GM19239 (cell line): ENCODE measurements at places on chromosomes 6 and 20.

GRCh38 chr6:155152211-155153076 lies 111.4 kb upstream of the CLDN20 start:
- no peak for DNase-seq

DNA sequence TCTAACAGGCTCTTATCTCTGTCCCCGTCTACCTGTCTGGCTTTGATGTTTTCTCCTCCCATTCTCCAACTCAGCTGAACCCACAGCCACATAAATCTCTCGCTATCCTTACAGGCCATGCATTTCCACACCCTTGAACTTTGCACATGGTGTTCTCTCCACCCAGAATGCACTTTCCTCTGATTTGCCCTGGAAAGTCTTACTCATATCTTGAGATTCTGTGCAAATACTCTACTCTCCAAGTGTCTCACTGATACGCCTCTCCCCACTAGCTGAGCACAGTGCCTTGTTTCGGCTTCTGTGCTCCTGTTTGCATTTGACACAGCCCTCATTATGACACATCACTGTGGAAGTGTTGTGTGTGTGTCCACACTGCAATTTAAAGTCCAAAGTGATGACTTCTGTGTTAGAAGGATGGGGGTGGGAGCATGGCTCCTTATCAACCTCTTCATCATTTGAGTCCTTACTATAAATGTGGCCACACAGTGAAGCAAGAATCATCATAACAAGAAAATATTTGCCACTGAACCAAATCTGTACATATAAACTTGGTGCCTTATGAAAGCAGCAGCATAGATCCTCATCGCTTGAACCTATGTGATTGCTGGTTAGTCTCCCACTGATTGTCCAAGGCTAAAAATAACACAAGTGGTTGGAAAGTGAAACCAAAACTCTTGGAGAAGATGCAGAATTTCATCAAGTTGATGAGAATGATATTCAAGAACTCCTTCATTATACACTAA lies 5.5 kb upstream of the PRELID3B start:
- DNase-seq = no peak

GRCh38 chr6:3261921-3262320 lies 3.2 kb downstream of the PSMG4 start:
- DNase-seq = no peak

- no peak for DNase-seq
Measured at GRCh38 chr20:62885896-62886708, 24.5 kb upstream of the TCFL5 start.

DNA sequence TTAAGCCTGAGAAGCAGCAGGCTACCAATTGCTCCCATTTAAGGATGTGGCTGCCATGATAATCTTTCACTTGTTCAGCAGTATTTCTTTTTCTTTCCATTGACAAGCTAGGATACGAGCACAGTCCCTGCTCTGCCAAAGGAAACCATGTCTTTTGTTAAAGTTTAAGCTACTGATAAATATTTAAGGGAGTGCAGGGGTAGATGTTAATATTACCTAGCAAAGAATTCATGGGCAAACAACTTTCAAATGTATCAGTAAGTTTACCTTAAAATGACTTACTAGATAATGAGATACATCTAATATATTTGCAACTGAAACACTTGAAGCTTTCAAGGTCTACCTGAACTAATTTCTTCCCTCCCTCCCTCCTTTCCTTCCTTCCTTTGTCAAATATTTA lies 77.3 kb downstream of the OPN5 start:
- DNase-seq = no peak

DNA sequence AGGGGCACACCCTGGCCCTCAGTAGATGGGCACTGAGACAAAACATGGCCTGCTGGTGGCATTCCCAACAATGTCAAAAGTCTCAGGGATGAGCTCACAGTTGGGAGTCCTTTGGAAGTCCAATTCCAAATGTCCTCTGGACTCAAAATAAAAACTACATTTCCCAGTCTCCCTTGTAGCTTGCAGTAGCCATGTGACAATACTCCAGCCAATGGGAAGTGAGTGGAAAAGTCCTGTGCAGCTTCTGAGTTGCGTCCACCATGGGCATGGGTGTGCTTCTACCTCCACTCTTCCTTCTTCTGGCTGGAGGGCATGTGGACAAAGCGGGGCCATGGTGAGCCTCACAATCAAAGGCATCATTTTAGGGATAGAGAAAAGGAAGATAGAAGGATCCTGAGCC lies 5.8 kb upstream of the ADAM33 start:
- DNase-seq = no peak

DNA sequence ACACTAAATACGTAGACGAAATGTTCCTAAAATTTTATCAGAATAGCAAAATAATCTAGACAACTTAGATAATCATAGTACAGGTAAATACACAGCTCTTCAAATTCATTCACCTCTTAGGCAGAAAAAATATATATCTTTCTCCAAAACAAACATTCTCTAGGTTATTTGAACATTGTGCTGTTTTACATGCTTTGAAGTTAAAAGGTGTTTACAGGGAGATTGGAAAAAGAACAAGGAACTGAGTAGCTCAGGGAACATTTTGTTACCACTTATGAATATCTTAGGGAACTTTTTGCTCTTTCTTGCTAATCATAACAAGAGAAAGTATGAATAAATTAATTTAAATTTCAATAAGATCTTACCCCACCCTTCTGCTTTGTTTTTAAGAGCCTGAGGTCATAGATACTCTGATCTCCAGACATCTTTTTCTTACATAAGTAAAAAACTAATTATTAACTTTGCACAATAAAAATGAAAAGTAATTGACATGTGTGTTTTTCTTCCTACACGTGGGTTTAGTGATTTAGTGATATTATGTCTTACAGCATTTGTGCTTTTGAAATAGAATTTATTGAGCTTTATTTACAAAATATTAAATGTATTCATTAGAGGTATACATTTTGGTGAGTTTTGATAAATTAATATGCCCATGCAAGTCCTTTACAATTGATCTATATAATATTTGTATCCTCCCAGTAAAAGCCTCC lies 1141.4 kb upstream of the EYS start:
- DNase-seq = no peak

- no peak for DNase-seq
Measured at GRCh38 chr6:44255871-44256774, 1.2 kb downstream of the SLC35B2 start.

DNA sequence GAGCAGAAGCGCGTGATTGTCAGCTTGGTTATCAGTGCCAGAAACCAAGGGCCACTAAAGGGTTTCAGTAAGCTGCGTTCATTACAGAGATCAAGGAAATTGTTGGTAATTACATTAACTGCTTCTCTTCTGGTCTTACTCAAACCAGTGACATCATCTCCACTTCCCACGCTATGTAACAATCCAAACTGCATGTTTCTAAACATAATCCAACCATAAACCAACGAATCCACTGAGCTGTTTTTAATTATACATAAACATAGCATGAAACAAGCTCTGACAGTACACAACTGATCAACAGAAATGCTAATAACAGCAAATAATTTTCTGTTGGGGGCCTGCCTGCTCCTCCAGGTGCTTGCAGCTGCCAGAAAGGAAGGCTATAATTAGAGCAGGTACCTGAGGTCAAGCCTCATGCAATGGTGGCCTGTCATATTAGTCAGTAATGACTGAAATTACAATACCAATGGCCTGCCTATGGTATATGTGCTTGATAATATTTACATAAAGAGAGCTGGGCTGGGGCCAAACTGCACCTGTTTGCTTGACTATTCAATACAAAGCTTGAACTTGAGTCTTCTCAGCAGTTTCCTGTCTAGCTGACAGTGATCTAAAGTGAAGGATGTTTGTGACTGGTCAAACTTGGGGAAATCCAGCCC lies 40.1 kb downstream of the ILRUN start:
- peak; percentile 45 for DNase-seq

DNA sequence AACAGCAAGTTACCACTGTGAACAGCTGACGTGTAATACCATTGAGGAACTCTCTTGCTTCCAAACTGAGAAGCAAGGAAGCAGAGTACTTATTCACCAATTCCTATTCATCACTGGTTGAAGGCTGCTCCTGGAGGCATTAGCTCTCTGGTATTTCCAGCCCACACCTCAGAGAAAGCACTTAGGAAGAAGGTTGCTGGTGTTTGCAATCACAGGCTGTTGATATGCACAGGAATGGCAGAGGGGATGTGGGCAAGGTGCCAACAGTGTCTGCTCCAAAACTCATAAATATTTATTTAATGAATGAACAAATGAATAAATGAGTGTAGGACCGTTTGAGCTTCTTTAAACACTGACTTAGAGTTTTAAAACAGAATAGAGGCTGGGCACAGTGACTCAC lies 6.9 kb upstream of the RRBP1 start:
- no peak for DNase-seq

DNA sequence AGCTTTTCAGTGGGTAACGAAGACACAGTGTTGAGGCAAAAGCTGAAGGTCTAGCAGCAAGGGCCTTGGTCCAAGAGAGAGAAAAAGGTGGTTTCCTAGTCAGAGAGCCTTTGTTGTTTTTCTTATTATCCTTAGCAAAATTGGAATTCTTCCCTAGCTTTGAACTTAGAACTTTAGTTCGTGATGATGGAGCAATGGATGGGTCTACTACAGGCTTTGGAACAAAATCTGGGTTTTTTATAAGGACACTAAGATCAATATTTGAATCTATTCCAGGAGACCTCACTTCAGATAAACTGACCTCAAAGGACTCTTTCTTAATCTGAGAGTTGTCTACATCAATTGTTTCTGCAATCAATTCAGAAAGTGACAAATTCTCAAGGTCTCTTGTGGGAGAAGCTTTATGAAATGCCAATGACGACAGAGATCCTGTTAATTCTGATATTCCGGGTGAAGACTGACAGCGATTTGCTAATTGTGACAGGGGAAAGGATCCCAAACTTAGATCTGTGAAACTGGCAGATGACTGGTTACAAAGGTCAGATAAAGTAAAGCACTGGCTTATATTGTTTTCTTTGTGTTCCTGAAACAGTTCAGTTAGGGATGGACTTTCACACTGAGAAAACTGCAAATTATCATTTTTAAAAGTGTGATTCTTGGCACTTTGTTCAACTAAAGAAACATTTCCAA lies 17.7 kb downstream of the HBS1L start:
- no peak for DNase-seq

GRCh38 chr6:13285705-13286104 lies 42.6 kb downstream of the TBC1D7 start:
- DNase-seq = no peak

GRCh38 chr20:21519136-21519584 lies 5.3 kb upstream of the NKX2-2 start:
- DNase-seq = no peak

DNA sequence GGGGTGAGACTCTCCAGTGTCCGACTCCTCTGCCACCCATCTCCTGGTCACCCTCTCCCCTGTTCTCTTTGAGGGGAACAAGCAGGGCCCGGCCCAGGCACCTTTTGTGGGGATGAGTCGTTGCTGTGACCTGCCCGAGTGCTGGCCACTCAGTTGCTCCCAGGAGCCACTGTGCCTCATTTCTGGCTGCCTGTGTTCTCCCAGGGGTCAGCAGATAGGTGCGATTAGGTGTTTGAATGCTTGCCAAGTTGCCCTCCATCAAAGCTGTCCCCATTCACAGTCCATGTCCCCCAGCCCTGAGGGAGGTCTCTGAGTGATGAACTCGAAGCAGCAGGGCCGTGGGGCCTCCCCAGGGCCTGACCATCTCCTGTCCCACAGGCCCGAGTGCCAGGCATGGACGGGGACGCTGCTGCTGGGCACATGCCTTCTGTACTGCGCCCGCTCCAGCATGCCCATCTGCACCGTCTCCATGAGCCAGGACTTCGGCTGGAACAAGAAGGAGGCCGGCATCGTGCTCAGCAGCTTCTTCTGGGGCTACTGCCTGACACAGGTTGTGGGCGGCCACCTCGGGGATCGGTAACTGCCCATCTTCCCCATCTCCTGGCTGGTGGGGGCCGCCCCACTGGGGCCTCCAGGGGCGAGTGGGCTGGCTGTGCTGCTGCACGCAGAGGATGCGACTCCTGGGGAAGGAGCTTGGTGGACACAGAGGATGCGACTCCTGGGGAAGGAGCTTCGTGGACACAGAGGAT lies 4.1 kb downstream of the SLC17A9 start:
- DNase-seq = no peak

GRCh38 chr6:133341607-133342158 lies 100.5 kb downstream of the EYA4 start:
- no peak for DNase-seq

DNA sequence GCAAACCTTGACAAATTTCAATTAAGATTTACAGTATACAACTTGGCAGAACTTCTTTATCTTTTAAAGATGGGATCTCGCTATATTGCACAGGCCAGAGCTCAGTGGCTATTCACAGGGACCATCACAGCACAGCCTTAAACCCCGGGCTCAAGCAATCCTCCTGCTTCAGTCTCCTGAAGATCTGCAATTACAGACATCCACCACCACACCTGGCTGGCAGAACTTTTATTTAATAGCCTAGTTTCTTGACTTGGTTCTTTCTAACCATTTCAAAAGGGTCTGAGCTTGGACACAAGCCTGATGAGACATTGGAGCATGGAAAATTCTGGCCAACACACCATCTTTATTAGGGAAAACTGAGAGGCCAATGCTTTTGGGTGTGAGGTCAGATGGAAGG lies 151.6 kb upstream of the KCNG1 start:
- DNase-seq = no peak

- no peak for DNase-seq
Measured at GRCh38 chr6:114690625-114691024, 347.8 kb upstream of the HS3ST5 start.

DNA sequence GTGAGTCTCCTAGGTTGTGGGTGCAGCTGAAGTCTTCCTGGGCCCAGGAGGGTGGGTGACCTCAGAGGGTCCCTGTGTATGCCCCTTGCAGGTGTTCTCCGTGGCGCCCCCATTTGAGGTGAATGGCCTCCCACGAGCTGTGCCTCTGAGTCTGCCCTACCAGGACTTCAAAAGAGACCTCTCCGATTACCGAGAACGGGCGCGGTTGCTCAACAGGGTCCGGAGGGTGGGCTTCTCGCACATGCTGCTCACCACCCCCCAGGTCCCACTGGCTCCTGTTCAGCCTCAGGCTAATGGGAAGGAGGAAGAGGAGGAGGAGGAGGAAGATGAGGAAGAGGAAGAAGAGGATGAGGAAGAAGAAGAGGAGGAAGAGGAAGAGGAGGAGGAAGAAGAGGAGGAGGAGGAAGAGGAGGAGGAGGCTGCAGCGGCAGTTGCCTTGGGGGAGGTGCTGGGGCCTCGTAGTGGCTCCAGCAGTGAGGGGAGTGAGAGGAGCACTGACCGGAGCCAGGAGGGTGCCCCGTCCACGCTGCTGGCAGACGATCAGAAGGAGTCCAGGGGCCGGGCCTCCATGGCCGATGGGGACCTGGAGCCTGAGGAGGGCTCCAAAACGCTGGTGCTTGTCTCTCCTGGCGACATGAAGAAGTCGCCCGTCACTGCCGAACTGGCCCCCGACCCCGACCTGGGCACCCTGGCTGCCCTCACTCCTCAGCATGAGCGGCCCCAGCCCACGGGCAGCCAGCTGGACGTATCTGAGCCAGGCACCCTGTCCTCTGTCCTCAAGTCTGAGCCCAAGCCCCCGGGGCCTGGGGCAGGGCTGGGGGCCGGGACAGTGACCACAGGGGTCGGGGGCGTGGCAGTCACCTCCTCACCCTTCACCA lies 15.2 kb upstream of the SLC22A7 start:
- no peak for DNase-seq

DNA sequence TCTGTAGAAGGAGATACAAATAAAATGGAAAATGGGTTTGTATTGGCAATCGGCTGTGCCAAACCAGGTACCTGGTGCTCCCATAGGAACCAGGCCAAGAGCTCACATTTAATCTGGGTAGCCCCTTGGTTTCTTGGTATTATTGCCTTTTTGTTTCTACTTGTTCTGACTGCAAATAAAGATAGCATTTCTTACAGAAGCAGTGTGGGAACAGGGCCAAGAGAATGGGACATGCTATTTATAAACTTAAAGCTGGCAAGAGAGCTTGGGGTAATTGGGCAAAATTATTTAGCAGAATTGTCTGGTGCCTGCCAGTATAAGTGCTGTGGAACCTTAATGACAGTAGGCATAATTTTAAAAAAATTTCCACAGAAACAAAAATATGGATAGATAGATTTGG lies 113.5 kb upstream of the GLP1R start:
- no peak for DNase-seq
